B cell (primary cell): ENCODE measurements at places on chromosomes 1 and 21. TPM values are rescaled to one million over a fixed set of nuclear protein-coding genes. Genes with fewer than 3 reads are reported as not detected.
A peak's percentile ranks its signal among the peaks of the same experiment; 100 is the strongest.

- H3K27me3 ChIP-seq: no peaks in the 10 kb centered on the region
- H3K4me1 ChIP-seq: no peaks in the 10 kb centered on the region
Observed at GRCh38 chr1:53430261-53430660, 28.9 kb upstream of the DMRTB1 start.

GRCh38 chr1:15153184-15153841 is at the start of gene TMEM51:
Gene TMEM51 (plus strand): TSS chr1:15153747. CDS start chr1:15215088, 61,341 bp downstream.
- DNase-seq: no peak
- no peaks in the 10 kb centered on the region for H3K36me3 ChIP-seq
- H3K27ac ChIP-seq: no peak within 1 kb of the TSS
- H3K4me3 ChIP-seq: peak within 1 kb of the TSS; percentile 9
- peaks cover 29% of the 10 kb centered on the region for H3K27me3 ChIP-seq
- H3K4me1 ChIP-seq: peaks cover 31% of the 10 kb centered on the region

- no peak overlapping the region for H3K4me3 ChIP-seq
- H3K36me3 ChIP-seq: no peaks in the 10 kb centered on the region
- no peak for DNase-seq
- no peak overlapping the region for H3K27ac ChIP-seq
Observed at GRCh38 chr1:244197851-244198375, 146.8 kb downstream of the ZBTB18 start.

- H3K36me3 ChIP-seq: no peaks in the 10 kb centered on the region
- H3K4me1 ChIP-seq: no peaks in the 10 kb centered on the region
Observed at GRCh38 chr1:33272509-33272908, 16.2 kb downstream of the ZNF362 start.

DNA sequence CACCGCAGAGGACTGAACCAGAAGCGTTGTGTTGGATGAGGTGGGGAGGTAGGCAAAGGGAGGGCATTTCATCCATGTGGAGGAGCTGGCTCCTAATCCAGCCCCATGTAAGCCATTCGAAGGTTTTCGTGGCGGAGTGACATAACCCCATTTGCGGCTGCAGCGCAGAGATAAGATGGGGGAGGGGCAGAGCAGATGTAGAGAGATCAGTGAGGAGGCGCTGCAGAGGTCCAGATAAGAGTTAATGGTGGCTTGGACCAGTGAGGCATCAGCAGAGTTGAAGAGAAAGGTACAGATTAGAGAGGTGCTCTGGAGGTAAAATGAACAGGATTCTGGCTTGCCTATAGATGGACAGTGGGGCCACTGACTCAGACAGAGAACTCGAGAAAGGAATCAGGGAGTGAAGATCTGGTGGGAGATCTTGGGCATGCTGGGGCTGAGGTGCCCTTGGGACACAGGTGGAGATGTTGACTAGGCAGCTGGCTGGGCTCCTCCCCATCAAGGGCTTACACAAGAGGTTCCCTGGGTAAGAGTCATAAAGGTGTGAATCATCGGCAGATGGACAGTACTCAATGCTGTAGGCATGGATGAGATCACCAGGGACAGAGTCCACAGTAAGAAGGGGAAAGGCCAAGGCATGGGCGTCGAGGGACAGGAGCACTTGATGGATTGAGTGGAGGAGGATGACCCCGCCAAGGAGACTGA is 7.8 kb upstream of the PTPRF start:
- no peaks in the 10 kb centered on the region for H3K36me3 ChIP-seq
- H3K4me3 ChIP-seq: no peak overlapping the region
- H3K27me3 ChIP-seq: peaks cover 18% of the 10 kb centered on the region

DNA sequence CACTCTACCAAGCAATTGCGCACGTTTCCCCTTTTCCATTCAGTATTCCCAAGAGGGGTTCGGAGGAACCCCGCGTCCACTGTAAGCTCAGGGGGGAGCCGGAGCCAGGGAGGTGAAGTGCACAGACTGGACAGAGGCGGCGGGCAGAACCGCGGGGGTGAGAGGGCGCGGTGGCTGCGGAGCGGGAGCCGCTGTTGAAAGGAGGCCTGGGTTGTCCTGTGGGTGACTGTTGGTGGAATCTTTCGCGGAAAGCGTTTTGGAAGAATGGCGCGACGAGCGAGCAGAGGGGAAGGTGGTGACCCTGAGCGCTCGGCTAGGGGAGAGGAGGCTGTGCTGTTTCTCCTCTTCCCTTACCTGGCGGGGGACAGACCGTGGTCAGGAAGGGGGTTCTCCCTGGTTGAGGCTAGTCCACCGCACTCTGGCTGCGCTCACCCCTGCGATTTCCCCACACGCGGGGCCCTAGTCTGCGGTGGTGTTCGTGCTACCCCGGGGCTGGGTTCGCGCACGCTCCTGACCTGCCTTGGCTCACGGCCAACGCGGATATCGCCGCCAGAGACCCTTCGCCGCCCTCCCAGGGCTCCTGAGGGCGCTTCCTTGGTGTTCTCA is 92.8 kb downstream of the PRKAB2 start:
- no peak overlapping the region for H3K27ac ChIP-seq
- peak; percentile 52 for DNase-seq
- no peaks in the 10 kb centered on the region for H3K27me3 ChIP-seq
- H3K36me3 ChIP-seq: no peaks in the 10 kb centered on the region
- peak overlapping the region; percentile 50 for H3K4me3 ChIP-seq

DNA sequence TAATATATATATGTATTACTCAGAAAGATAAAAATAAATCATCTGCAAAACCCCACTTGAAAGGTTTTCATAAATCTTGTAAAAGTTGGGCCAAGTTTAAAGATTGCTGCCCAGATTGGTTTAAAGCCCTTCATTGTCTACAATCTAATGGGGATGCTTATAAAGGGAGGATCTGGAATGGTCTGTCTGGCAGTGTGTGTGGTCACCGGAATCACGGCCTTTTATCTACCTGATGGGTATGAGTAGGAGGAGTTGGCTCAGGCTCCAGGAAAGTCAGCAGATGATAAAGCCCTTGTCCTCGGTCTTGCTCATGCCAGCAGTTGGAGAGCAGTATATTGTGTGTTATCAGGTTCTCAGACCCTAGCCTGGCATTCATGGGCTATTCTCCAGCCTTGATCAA is 197.7 kb downstream of the ROR1 start:
- no peak for DNase-seq
- no peak overlapping the region for H3K4me3 ChIP-seq
- no peak overlapping the region for H3K27ac ChIP-seq
- no peaks in the 10 kb centered on the region for H3K4me1 ChIP-seq
- H3K27me3 ChIP-seq: no peaks in the 10 kb centered on the region
- no peaks in the 10 kb centered on the region for H3K36me3 ChIP-seq

GRCh38 chr1:61293986-61294504 is 211.7 kb downstream of the NFIA start:
- no peak for DNase-seq
- H3K4me1 ChIP-seq: no peaks in the 10 kb centered on the region
- no peak overlapping the region for H3K27ac ChIP-seq
- H3K4me3 ChIP-seq: no peak overlapping the region
- H3K27me3 ChIP-seq: no peaks in the 10 kb centered on the region

The MMP23B gene
- 1.7 and 3.4 TPM in 2 replicates for polyA plus RNA-seq

The FCAMR gene
- not detected in 2 replicates for polyA plus RNA-seq

The ST6GALNAC5 gene
- not detected in 2 replicates for polyA plus RNA-seq

The ZNF362 gene
- 14.0 and 17.2 TPM in 2 replicates for polyA plus RNA-seq

The MAP10 gene
- polyA plus RNA-seq: 0.50 and 0.60 TPM in 2 replicates

The KANK4 gene
- polyA plus RNA-seq: not detected in 2 replicates

The DENND1B gene
- polyA plus RNA-seq: 3.4 and 4.3 TPM in 2 replicates

The GOLT1A gene
- 0.17 TPM in 1 of 2 replicates, not detected in the other for polyA plus RNA-seq
